Activated CD8-positive, alpha-beta T cell treated with anti-CD3 and anti-CD28 coated beads, Interleukin-2, amount 10 ng/mL, durations not matched to agents 7 days and 5 days (primary cell): ENCODE measurements at places on chromosomes 5 and 9.
A peak's percentile ranks its signal among the peaks of the same experiment; 100 is the strongest.

- no peak for DNase-seq
Measured at GRCh38 chr9:131707733-131708157, 32.1 kb downstream of the RAPGEF1 start.

GRCh38 chr5:94847726-94848125, 229.3 kb downstream of the SLF1 start:
- no peak for DNase-seq

GRCh38 chr5:98775246-98776065, 2.0 kb downstream of the RGMB start:
- DNase-seq = no peak

DNA sequence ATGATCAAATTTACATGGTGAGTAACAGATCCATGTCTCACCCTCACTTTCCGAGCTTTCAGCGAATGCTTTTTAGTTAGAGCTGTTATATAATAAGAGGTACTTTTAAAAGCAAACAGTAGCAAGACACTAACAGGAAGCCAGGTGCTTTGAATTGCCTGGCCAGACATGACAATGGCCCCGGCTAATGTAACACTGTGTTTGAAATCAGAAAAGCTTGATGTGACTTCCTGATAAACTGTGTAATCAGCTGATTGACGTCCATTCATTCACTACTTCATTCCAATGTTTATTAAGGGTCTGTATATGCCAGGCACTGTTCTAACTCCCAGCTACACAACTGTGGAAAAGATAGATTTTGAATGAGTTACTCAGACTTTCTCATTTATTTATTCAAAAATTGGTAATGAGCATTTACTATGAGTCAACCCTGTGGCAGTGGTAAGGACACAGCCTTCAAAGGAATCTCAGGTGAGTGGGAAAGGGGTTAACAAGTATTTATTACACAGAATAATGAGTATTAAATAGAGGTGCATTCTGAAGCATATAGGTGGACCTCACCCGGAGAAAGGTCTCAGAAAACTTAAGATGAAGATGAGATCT, 26.6 kb downstream of the DPYSL3 start:
- no peak for DNase-seq

DNA sequence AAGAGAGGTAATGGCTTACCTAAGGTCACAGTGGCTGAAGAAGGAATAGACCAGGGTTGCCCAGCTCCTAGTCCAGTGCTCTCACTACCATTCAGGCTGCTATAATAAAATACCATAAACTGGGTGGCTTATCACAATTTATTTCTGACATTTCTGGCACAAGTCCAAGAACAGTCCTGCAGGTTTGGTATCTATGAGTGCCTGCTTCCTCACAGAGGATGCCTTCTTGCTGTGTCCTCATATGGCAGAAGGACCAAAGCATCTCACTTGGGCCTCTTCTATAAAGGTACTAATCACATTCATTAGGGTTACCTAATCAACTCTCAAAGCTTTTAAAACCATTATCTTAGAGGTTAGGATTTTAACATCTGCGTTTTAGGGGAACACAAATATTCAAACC, 17.2 kb downstream of the STARD4 start:
- no peak for DNase-seq

DNA sequence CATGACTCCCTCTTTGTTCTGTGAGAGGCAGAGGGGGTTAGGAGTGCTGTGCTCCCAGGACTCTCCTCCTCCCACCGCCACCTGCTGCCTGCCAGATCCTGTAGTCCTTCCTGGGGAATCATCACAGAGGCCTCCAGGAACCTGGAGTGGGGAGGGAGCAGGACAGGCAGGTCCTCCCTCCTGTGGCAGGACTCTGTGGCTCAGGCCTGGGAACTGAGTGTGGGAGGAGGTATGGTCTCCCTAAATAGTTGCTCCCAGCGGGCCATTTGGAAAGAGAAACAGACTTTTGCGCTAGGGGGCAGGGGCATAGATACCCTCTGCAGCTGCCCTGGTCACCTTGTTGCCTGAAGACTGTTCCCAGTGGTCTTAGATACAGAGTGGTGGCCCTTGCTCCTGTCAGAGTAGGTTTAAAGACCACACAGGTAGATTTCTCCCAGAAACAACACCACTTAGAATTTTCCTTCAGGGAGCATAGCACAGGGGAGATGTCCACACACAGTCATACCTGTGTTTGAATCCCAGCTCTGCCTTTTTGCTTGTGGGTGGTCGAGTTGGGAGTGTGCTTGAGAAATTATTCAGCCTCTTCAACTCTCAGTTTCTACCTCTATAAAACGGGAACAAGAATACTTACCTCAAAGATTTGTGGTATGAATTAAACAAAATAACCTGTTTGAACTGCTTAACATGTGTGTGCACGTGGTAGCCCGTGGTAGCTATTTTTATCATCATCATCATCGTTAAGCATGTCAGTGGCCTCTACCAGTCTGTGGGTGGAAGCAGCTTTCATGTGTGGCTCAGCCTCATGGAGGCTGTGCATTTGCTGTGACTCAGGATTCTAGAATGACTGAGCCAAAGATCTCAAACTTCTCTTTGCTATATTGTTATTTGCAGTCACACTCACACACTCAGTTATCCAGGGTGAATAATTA, 55.8 kb downstream of the SLC22A5 start:
- peak; percentile 78 for DNase-seq

- no peak for DNase-seq
Measured at GRCh38 chr5:180474569-180474968, 19.6 kb upstream of the CNOT6 start.
